Mesenteric fat pad (tissue), 1 donor: ENCODE measurements at places on chromosomes 1 and 21.
A peak's percentile ranks its signal among the peaks of the same experiment; 100 is the strongest.

DNA sequence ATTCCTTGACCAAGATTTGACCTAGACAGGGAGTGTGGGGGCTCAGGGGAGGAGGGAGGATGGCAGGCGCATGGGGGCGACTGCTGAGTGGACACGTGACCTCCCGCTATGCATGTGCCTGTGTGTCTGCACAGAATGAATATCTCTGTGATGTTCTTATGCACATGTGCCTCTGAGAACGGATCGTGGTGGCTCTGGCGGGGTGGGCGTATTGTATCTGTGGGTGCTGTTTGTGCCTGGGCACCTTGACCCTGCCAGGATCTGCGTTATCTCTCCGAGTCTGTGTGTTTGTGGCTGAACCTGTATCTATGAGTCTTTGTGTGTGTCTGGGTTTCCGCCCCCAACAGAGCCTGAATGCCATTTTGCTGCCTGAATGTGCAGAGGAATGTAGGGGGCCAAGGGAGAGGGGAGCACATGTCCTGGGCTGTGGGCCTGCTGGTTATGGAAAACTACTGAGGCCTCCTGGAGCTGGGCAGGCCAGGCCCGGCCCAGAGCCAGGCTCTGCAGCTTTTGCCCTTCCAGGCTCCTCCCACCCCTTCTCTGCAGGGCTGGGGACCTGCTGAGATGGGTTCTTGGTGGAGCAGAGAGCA, 102.5 kb downstream of the EBNA1BP2 start:
- DNase-seq = no peak

GRCh38 chr1:3756394-3756793, 4.1 kb downstream of the CCDC27 start:
- DNase-seq = no peak

GRCh38 chr1:155319536-155319935, 1.2 kb upstream of the RUSC1 start:
- DNase-seq = no peak

GRCh38 chr1:206955476-206956451, 9.5 kb upstream of the PIGR start:
- DNase-seq = no peak

- DNase-seq = no peak
Measured at GRCh38 chr1:8096105-8097011, 70.2 kb upstream of the ERRFI1 start.

GRCh38 chr1:161986328-161986727, 37.3 kb downstream of the OLFML2B start:
- DNase-seq = peak; percentile 47

DNA sequence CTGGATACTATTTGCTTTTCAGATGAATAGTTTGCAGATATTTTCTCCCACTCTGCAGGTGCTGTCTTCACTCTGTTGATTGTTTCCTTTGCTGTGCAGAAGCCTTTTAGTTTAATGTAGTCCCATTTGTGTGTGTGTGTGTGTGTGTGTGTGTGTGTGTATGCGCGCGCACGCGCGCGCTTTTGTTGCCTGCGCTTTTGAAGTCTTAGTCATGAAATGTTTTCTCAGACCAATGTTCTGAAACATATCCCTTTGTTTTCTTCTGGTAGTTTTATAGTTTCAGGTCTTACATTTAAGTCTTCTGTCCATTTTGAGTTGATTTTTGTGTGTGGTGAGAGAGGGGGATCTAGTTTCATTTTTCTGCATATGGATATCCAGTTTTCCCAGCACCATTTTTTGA, 63.5 kb downstream of the XPR1 start:
- no peak for DNase-seq

GRCh38 chr1:219661464-219662092, 48.7 kb upstream of the ZC3H11B start:
- no peak for DNase-seq

DNA sequence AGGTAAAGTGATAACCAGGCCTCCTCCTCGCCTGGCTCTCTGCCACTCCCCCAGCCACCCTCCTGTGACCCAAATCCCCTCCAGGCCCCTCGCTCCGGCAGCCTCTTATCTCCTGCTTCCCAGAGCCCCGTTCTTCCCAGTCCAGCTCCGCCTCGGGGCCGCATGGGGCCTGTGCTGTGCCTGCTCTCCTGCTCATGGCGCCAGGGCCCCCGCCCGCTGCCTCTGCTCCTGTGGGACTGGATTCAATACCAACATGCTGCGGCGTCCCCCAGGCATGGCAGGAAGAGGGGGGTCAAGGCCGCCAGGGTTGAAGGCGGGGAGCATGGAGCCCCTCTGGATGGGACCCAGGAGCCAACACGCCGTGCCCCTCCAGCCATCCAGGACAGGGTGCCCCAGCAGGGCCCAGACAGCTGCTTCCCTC, 213.0 kb upstream of the VAMP3 start:
- no peak for DNase-seq

- DNase-seq = no peak
Measured at GRCh38 chr1:32362474-32363313, at the start of the genes FAM229A and TSSK3. FAM229A (minus strand) TSS chr1:32362485; CDS start chr1:32362091, 394 bp downstream. TSSK3 (plus strand) TSS chr1:32362539; CDS start chr1:32362702, 163 bp downstream.

- DNase-seq = no peak
Measured at GRCh38 chr1:155184835-155185782, 11.5 kb downstream of the TRIM46 start.

DNA sequence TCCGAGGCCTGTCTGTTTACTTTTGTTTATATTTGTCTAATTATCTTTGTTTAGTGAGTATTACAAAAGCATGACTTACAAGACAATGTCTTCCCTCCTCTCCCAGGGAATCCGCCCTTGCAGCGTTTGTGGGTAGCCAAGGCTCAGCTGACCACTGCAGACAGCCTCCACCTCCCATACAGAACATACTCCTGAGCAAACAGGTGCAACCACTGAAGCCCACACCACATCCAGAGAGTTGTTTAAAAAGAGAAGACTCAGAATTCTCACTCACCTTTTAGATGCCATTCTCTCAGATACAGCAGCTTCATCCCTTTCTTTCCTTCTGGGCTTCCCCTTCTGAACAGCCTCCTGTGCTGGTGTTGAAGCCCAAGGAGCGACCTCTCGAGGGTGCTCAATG, 103.5 kb upstream of the TMPRSS2 start:
- DNase-seq = no peak

- DNase-seq = no peak
Measured at GRCh38 chr1:170306513-170306910, 160.8 kb downstream of the NTMT2 start.

- DNase-seq = no peak
Measured at GRCh38 chr1:15465674-15466073, 9.1 kb downstream of the CELA2A start.

GRCh38 chr1:116122955-116123757, 12.0 kb downstream of the MAB21L3 start:
- no peak for DNase-seq

- DNase-seq = no peak
Measured at GRCh38 chr1:42756956-42757891, 9.6 kb downstream of the P3H1 start.

DNA sequence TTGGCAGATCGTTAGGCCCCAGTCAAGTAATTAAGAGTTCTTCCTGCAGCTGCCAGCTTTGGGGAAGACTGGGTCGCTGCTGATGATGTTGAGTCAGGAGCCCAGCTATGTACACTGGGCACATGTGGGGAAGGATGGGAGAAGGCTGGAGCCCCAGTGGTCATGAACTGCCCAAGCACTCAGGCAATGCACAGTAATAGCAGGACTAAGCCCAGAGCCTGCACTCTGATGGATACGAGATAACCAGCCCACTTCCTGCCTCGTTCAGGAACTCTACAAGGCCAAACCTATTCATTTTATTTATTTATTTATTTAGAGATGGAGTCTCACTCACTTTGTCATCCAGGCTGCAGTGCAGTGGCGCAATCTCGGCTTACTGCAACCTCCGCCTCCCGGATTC, 81.1 kb upstream of the BTG3 start:
- no peak for DNase-seq

DNA sequence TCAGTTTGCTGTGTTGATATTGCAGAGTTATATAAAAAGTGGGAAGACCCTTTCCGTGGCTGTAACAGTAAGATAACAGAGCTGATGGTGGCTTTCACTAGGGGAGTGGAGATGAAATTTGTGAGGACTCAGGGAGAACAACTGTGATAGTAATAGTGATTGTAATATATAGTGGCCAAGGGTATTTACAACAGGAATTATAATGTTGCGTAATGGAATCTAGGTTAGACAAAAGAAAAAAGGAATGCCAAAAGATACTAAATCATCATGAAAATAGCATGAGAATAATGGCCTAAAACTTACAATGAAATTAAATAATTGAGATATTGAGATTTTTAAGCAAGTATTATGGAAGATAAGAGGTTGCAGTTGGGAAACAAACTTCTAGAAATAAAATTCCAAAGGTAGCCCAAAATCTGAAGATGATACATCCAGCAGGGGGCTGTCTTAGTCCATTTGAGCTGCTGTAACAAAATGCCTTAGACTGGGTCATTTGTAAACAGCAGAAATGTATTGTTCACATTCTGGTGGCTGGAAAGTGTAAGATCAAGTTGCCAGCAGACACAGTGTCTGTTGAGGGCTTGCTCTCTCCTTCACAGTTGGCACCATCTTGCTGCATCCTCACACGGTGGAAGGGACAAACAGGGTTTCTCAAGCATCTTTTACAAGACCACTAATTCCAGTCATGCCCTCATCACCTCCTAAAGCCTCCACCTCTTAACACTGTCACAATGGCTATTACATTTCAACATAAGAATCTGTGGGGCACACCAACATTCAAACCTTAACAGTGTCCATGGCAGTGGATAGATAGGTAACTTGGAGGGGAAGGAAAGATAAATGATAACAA, 711.2 kb downstream of the MRPL39 start:
- no peak for DNase-seq

DNA sequence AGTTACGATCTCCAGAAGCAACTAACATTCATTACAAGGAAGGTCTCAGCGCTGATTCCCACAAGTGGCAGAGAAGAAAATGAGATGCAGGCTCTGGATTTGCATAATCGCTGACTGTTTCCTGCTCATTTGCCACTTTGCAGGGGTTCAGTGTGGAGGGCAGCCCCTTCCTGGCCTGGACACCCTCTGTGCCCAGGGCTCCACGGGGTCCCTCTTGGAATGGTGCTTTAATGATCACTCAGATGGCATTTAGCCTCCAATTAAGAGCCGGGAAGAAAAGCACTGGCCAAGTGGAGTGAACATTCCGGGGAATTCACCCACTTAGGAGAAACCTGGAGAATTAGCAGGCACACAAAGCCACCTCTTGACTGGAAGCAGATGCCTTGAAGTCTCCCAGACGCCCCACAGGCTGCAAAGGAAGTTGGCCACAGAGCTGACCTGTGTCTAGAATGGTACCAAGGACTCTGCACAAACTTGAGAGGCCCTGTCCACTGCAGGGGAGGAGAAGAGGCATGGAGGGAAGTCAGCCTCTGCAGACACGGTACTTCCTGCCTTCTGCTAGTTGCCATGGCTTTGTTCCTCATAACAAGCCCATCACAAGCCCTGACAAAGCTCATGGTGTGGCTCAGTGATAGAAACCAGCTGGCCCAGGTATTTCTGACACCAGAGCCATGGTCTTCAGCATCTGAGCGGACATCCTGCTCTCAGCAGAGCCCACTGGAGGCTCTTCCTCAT, 157.2 kb downstream of the KAZN start:
- DNase-seq = no peak

DNA sequence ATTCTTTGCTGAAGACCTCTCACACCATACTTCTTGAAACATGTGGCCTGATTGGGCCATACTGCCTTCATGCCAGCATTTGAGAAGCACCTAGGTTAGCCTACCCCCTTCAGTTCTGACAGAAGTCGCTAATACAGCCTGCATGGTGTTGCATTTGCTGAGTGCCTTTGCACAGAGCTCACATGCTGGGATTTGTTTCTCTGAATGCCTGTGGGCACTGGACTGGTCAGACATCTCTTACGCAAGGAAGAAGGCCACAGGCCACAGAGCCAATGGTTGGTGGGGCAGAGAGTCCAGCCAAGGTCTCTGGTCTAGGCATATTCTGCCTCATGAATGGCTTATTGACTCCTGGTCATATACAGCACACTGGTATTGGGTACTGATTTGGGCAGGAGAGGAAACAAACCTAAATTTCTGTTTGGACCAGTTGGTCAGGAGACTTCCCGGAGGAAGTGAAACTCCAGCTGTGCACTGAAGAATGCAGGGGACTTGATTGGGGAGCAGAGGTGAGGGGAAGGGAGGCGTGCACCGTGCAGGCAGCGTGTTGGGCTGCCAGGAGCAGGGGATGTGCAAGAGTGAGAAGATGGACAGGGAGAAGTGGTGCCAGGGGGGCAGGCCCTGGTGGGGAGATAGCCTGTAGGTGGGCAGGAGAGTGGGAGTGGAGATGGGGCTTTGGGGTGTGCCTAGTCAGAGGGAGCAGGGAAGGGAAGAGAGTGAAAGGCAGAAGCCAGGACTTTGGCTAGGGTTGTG, 18.1 kb downstream of the URB2 start:
- peak; percentile 71 for DNase-seq

DNA sequence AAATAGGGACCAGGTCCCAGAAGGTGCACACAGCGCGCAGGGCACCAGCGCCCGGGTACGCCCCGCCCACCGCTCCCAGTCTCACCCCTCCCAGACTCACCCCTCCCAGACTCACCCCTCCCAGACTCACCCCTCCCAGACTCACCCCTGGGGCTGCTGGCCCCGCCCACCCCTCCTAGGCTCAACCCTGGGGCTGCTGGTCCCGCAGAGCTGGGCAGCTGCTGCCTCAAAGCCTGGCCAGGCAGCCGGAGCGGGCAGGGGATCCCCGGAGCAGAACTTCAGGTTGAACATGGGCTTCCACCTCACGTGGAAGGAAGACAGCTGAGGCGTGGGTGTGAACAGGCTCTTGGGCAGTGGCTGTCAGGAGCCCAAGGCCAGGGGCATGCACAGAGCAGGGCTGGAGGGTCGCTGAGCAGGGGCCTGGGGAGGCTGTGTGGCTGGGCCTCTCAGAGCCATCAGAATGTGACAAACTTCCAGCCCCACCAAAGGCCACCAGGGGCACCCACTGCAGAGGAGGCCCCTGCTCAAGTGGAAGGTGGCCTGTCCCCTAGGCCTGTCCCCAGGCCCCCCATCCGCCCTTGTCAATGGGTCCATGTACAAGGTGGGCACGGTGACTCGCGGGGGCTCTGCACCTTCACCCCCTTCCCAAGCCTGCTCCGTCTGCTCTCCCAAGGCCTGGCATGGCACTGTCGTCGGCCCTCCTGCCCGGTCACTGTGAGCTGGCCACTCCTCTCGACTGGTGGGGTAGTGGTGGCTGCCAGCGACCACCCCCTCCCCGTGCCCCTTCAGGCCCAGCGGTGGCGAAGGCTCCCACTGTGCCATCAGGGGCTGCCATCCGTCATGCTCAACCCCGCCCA, 20.4 kb upstream of the SUMO3 start:
- peak; percentile 84 for DNase-seq

DNA sequence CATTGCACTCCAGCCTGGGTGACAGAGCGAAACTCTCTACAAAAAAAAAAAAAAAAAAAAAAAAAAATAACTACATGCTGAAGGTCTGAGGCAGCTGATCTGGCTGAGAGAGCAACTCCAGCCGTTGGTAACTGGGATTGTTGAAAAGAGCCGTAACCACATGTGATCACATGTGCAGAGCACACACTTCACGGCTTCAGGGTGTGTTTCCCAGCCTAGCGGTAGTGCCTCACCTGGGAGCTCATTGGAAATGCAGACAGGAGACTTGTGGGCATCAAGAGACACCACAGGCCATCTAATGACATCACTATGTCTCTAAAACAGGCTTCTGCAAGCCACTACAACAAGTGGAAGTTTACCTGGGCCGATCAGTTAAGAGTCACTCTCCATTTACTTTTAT, 11.8 kb upstream of the OTUD7B start:
- no peak for DNase-seq
